Heart left ventricle (tissue), 16 donors: ENCODE measurements at places on chromosomes 4 and X.

DNA sequence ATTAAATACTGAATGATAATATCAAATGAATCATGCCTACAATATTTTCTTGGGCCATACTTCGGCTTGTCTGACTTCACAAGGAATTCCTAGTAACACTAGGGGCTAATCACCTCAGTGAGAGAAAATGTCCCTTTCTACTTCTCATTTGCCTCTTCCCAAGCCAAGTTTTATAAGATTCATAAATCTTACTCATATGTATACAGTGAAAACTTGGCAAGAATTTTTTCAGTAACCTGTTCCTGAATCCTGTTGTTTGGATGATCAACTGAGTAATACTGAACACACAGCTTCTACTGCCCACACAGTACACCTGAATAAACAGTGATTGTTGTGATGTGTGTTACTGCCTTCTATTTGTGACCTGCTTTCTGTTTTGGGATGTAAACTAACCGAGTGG is 16.5 kb downstream of the TMPRSS11E start:
- DNase-seq = no peak

GRCh38 chr4:89174784-89175183 is 63.5 kb downstream of the TIGD2 start:
- no peak for DNase-seq

- DNase-seq = no peak
These were observed 1197.2 kb downstream of the PCDH7 start for GRCh38 chr4:31917334-31917733.

- no peak for DNase-seq
These were observed 534.1 kb upstream of the AADAT start for GRCh38 chr4:170623899-170624298.

DNA sequence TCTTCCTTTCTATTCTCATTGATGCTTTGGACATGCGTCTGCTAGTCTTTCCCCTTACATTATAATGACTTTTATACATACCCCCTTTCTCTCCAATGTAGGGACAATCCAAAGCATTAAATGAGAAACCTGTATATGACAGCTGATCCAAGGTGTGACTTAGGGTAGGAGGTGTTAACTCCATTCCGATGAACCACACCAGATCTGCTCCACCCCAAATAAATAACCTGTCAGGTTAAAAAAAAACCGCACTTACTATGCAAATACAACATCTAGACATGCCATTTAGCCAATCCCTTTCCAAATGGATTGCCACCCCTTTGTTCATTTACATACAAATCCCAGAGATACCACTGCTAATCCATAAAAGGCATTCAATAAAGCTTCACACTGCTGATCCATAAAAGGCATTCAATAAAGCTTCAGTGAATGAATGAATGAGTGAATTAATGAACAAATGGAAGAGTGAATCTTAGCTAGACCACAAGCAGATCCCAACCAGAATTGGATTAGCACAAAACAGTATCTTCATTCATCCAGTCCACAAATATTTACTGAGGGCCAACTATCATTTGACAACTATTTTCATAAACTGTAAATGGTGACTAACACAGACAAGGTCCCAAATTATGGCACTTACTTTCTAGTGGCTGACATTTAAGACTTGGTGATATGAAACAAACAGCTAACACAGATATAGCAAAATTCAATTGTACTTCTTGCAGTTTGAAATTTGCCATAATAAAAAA is 158.9 kb upstream of the MAP3K15 start:
- DNase-seq = no peak

GRCh38 chr4:65918212-65918611 is 247.9 kb upstream of the EPHA5 start:
- DNase-seq = no peak

DNA sequence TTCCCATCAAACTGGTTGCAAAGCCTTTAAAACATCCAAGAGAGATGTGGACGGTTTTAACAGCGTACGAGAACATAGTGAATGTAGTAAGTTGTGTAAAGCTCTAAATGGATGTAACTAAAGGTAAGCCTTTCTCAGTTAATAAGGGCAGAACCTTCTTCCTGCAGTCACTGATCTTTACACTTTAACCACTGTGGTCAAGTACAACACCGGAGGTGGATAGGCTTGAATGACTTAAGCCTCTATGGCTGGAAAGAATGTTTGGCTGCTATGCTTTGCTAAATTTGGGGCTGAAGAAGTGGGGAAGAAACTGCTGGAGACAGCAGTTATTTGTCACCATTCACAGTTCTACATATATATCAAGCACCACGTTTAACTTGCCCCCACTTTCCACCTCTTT is 285.1 kb upstream of the FMR1 start:
- no peak for DNase-seq

GRCh38 chr4:24639714-24640113 is 55.4 kb upstream of the DHX15 start:
- no peak for DNase-seq

DNA sequence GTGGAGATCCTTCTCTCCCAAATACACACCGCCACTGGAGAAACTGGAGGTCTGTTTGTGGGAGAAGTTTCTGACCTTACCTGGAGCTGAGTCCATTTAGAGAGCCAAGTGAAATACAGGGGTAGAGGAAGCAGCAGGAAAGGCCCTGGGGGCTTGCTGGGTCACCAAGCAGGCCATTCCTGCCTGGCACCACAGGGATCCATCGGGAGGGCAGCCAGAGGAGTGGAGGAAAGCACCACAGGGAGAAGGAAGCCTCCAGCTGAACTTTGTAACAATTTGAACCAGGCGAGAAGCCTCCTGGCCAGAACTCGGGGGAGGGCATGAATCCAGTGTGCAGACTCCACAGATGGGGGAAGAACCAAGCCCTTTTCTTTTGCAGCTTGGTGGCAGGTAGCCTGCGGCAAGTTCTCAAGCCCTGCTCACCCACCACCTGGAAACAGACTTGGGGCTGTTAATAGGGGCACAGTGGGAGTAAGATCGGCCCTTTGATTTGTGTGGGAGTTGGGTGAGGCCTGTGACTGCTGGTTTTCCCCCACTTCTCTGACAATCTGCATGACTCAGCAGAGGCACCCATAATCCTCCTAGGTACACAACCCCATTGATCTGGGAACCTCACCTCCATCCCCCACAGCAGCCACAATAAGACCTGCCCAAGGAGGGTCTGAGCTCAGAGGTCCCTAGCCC is 94.6 kb downstream of the IRS4 start:
- no peak for DNase-seq

- no peak for DNase-seq
These were observed 25.5 kb downstream of the HPGD start for GRCh38 chr4:174496631-174497432.
